Large intestine (tissue), 12 donors: ENCODE measurements at places on chromosomes 4 and X. TPM values are rescaled to one million over a fixed set of nuclear protein-coding genes. Genes with fewer than 3 reads are reported as not detected.

DNA sequence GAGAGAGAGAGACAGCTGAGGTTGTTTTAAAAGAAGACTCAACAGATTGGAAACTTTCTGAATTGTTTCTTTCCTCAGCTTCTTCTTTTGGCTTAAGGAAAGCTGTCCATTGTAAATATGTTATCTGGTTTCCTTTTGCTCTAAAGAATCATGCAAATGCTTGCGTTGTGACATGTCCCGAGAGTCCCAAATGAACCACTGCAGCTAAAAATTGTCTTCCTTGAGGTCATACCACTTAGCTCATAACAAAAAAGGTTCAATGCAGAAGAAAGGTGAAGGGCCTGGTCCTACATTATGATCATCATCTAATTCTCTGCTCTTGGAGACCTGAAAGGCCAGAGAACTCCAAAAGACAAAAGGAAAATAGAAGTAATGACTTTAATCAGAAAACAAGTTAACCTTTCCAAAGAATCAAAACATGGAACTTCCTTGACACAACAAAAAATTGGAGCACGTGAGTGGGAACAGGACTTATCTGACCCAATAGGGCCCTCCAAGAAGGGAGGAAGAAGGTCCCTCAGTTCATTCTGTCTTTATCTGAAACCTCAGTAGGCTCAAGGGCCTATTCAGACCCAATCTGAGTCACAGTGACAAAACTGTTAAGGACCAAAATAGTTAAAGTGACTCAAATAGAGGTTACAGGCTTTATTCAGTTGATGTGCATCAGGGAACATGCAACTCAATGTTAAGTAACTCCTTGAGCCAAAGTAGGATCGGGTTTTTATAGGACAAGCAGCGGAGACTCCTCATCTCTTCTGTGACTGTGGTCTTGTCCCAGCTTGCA, 14.7 kb upstream of the VSIG1 start:
- H3K4me1 ChIP-seq = no peaks in the 10 kb centered on the region
- no peaks in the 10 kb centered on the region for H3K27me3 ChIP-seq
- no peak for DNase-seq

The MAGEC2 gene
- polyA plus RNA-seq = not detected

The IGFBP7 gene
- 90.4 TPM for polyA plus RNA-seq

DNA sequence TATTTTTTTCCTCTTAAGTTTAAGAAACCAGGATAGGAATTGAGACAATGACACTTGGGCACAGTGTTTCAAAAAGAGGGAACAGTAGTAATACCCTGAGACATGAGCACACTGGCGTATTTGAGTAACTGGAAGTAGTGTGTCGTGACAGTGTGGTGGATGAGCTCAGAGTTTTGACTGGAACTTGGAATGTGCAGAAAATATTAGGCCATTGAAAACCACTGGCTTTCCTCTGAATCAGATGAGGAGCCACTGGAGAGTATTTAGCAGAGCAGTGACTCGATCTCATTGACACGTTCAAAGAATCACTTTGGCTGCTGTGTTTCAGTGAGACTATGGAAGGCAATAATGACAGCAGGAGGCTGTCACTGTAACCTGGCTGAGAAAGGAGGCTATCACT, 1531.2 kb downstream of the STIM2 start:
- no peak overlapping the region for H3K27ac ChIP-seq
- H3K4me3 ChIP-seq = no peak overlapping the region
- no peaks in the 10 kb centered on the region for H3K4me1 ChIP-seq
- no peaks in the 10 kb centered on the region for H3K36me3 ChIP-seq
- no peak for DNase-seq

The SPIN2A gene
- 2.1 TPM for polyA plus RNA-seq

GRCh38 chrX:134148172-134148692, 88.8 kb upstream of the CCDC160 start:
- no peak overlapping the region for H3K4me3 ChIP-seq
- no peaks in the 10 kb centered on the region for H3K4me1 ChIP-seq

- no peaks in the 10 kb centered on the region for H3K27me3 ChIP-seq
- no peak for DNase-seq
- no peak overlapping the region for H3K27ac ChIP-seq
- no peak overlapping the region for H3K4me3 ChIP-seq
These were observed 132.9 kb downstream of the AFF2 start for GRCh38 chrX:148633218-148633908.

GRCh38 chrX:130170752-130171445, 863 bp upstream of the RAB33A start:
- H3K27ac ChIP-seq = no peak overlapping the region
- DNase-seq = no peak
- no peaks in the 10 kb centered on the region for H3K36me3 ChIP-seq
- H3K27me3 ChIP-seq = peaks cover 22% of the 10 kb centered on the region
- peak overlapping the region; percentile 46 for H3K4me3 ChIP-seq
- H3K4me1 ChIP-seq = peaks cover 6% of the 10 kb centered on the region

- no peak overlapping the region for H3K27ac ChIP-seq
- H3K36me3 ChIP-seq = no peaks in the 10 kb centered on the region
- no peaks in the 10 kb centered on the region for H3K4me1 ChIP-seq
- H3K4me3 ChIP-seq = no peak overlapping the region
- no peaks in the 10 kb centered on the region for H3K27me3 ChIP-seq
These were observed 47.6 kb downstream of the SPIN3 start for GRCh38 chrX:56947699-56948098.

- no peaks in the 10 kb centered on the region for H3K27me3 ChIP-seq
- H3K4me3 ChIP-seq = no peak overlapping the region
- H3K4me1 ChIP-seq = no peaks in the 10 kb centered on the region
- H3K36me3 ChIP-seq = no peaks in the 10 kb centered on the region
These were observed 31.3 kb downstream of the ACSL1 start for GRCh38 chr4:184794470-184794869.

The IL3RA gene
- 5.4 TPM for polyA plus RNA-seq

The HTRA3 gene
- 15.5 TPM for polyA plus RNA-seq

GRCh38 chr4:98728871-98729270, 70.5 kb upstream of the TSPAN5 start:
- no peak overlapping the region for H3K4me3 ChIP-seq
- H3K36me3 ChIP-seq = no peaks in the 10 kb centered on the region
- no peaks in the 10 kb centered on the region for H3K27me3 ChIP-seq
- DNase-seq = no peak
- no peaks in the 10 kb centered on the region for H3K4me1 ChIP-seq
- H3K27ac ChIP-seq = no peak overlapping the region

The ADH1C gene
- 40.5 TPM for polyA plus RNA-seq

- peaks cover 8% of the 10 kb centered on the region for H3K4me1 ChIP-seq
- H3K4me3 ChIP-seq = no peak overlapping the region
- DNase-seq = no peak
- no peak overlapping the region for H3K27ac ChIP-seq
- no peaks in the 10 kb centered on the region for H3K27me3 ChIP-seq
These were observed 202.9 kb upstream of the BOD1L1 start for GRCh38 chr4:13830449-13830848.

- no peaks in the 10 kb centered on the region for H3K36me3 ChIP-seq
- H3K27ac ChIP-seq = no peak overlapping the region
- no peaks in the 10 kb centered on the region for H3K27me3 ChIP-seq
- DNase-seq = no peak
These were observed 1957.4 kb upstream of the TENM3 start for GRCh38 chr4:180285796-180286195.

DNA sequence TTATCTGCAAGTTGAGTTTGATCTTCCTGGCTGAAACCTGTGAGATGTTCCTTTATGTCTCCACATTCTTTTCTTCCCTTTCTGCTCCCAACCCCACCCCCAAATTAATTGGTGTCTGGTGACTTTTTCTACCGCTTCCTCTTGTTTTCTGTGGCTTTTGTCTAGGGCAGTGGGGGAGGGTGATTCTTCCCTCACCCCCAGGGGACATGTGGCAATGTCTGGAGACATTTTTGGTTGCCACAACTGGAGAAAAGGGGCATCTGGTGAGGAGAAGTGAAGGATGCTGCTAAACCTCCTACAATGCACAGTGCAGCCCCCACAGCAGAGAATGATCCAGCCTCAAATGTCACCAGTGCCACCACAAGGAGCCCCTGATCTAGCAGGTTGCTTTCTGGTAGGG, 152.9 kb downstream of the NHS start:
- H3K4me3 ChIP-seq = no peak overlapping the region
- no peaks in the 10 kb centered on the region for H3K36me3 ChIP-seq
- H3K4me1 ChIP-seq = peaks cover 5% of the 10 kb centered on the region
- no peaks in the 10 kb centered on the region for H3K27me3 ChIP-seq
- H3K27ac ChIP-seq = peak overlapping the region; percentile 9

The SPARCL1 gene
- 154 TPM for polyA plus RNA-seq

DNA sequence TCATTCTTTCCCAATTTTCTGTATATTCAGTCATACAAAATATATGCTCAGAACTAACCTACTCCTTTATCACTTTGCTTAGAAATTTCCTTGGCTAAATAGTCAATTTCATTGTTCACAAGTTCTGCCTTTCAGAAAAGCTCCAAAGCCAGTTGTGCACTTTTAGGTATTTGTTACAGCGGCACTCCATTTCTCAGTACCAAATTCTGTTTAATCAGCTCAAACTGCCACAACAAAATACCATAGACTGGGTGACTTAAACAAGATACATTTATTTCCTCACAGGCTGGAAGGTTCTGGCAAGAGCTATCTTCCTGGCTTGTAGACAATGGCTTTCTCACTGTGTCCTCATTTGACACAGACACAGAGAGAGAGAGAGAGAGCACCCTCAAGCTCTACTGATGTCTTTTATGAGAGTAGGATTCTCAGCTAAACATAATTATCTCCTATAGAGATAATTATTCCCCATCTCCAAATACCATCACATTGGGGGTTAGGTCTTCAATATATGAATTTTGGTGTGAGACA, 188.8 kb upstream of the FSTL5 start:
- no peaks in the 10 kb centered on the region for H3K36me3 ChIP-seq
- H3K4me3 ChIP-seq = no peak overlapping the region

GRCh38 chr4:160745126-160745525, 1418.7 kb downstream of the FSTL5 start:
- no peak overlapping the region for H3K4me3 ChIP-seq
- DNase-seq = no peak
- no peak overlapping the region for H3K27ac ChIP-seq
- H3K36me3 ChIP-seq = no peaks in the 10 kb centered on the region
- H3K27me3 ChIP-seq = no peaks in the 10 kb centered on the region

DNA sequence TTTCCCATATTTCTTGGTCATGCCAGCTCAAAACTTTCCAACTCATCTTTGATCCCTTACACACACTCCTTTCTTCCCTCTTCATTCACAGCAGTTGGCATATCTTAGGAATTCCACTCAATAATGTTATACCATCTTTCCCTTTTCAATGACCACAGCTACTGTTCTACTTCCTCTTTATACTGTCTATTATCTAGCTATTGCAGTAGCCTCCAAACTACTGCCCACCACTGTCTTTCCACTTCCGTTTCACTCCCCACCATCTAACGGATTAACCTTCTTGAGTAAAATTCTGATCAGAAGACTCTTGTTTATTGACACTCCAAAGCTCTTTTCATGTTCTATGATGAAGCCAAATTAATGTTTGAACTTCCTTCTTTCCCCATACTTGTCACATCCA, 55.8 kb downstream of the ADAMTS3 start:
- DNase-seq = no peak
- no peak overlapping the region for H3K4me3 ChIP-seq
- H3K27me3 ChIP-seq = no peaks in the 10 kb centered on the region
- H3K27ac ChIP-seq = no peak overlapping the region
- H3K4me1 ChIP-seq = no peaks in the 10 kb centered on the region
- H3K36me3 ChIP-seq = no peaks in the 10 kb centered on the region

GRCh38 chrX:52933976-52934703, 24.2 kb downstream of the FAM156A start:
- peak overlapping the region; percentile 81 for H3K4me3 ChIP-seq
- H3K36me3 ChIP-seq = no peaks in the 10 kb centered on the region
- no peaks in the 10 kb centered on the region for H3K4me1 ChIP-seq
- peak overlapping the region; percentile 99 for H3K27ac ChIP-seq
- H3K27me3 ChIP-seq = no peaks in the 10 kb centered on the region

DNA sequence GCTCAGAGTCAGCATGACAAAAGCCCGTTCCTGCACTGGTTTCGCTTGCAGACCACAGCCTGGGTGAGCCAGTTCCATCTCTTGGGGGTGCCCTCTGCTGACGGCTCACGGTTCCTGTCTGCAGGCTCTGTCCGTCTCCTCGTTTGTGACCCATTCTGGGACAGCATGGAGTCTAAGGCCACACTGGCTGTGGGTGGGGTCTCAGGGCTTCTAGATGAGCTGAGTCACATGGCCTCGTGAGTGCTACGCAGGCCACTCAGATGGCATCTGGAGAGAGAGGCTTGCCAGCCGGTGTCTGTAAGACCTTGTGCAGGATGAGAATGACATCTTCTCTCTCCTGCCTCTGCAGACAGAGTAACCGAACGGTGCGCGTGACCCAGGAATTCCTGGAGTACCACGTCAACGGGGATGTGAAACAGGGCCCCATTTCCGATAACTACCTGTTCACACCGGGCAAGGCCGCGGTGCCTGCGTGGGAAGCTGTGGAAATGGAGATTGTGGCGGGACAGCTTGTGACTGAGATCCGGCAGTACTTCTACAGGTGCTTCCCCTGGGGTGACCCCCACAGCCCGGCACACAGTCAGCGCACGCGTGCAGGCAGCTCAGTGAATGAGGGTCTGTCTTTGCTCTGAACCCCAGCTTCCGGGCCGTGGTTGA, 31.6 kb upstream of the MRFAP1 start:
- H3K27me3 ChIP-seq = no peaks in the 10 kb centered on the region
- no peak for DNase-seq
- no peak overlapping the region for H3K27ac ChIP-seq
- no peak overlapping the region for H3K4me3 ChIP-seq

GRCh38 chr4:2741626-2742025, 14.5 kb downstream of the TNIP2 start:
- H3K4me1 ChIP-seq = peaks cover 6% of the 10 kb centered on the region
- H3K36me3 ChIP-seq = peaks cover 44% of the 10 kb centered on the region
- DNase-seq = no peak
- H3K27me3 ChIP-seq = no peaks in the 10 kb centered on the region

DNA sequence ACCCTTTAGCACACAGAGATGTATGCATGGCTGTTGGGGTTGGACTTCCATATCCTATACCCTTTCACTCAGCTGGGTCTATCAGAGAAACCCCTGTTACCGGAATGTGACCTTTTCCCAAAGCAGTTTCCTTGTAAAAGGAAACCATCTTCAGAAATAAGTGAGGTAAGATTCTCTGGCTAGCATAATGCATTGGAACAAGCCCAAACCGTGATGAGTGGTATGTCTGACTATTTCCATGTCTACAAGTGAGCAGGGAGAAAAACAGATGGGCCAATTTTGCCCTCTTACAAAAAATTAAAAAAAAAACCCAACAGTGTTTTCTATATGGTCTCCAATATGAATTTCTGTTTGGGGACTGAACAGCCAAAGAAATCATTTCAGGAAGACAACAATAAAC, 283.9 kb downstream of the SMARCA1 start:
- no peak for DNase-seq
- no peak overlapping the region for H3K27ac ChIP-seq
- no peaks in the 10 kb centered on the region for H3K27me3 ChIP-seq
- H3K4me1 ChIP-seq = no peaks in the 10 kb centered on the region

The C4orf36 gene
- polyA plus RNA-seq = 0.60 TPM

DNA sequence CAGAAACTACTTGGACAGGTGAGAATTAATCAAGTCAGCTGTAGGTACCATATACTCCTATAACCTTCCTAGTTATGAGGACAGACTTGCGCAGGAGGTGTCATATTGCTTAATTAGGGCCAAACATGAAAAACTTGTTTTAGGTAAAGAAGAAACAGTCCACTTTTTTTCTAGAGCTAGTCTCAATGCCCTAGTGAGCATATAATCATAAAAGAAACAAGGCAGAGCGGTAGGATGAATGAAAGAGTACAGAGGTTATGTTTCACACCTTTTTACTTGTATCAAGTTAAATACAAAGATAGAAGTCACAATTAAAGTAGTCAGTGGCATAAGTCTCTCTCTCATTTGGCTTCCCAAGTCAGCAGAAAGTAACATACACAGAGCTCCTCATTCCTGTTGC, 88.9 kb downstream of the RPS6KA6 start:
- H3K36me3 ChIP-seq = no peaks in the 10 kb centered on the region
- H3K27ac ChIP-seq = no peak overlapping the region
- DNase-seq = no peak
- H3K27me3 ChIP-seq = no peaks in the 10 kb centered on the region

The PLAC8 gene
- polyA plus RNA-seq = 114 TPM
